Hematopoietic multipotent progenitor cell (in vitro differentiated cells): ENCODE measurements at places on chromosomes 7 and 10. TPM values are rescaled to one million over a fixed set of nuclear protein-coding genes. Genes with fewer than 3 reads are reported as not detected.

DNA sequence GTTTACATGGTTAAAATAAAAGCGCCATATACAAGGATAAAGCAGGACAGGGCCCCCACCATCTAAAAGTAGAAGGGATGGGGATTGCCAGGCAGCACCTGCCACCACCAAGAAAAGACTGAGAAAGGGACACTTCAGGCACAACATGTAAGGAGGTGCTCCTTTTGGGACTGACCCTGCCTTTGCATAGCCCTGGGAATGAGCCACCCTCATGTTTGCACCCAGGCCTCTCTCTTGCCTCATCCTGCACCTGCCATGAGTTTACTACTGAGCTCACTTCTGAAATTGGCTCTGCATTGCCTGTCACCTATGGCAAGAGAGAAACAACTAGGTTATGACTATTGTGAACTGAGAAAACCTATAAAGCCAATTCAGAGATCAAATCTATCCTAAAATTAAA is 489.7 kb downstream of the KCNMA1 start:
- no peak for DNase-seq

CUBN gene
- total RNA-seq = 3.2 TPM

GRCh38 chr10:13703997-13704536 is 117.3 kb downstream of the PRPF18 start:
- DNase-seq = no peak

IFIT1B gene
- total RNA-seq = under 0.01 TPM

DNA sequence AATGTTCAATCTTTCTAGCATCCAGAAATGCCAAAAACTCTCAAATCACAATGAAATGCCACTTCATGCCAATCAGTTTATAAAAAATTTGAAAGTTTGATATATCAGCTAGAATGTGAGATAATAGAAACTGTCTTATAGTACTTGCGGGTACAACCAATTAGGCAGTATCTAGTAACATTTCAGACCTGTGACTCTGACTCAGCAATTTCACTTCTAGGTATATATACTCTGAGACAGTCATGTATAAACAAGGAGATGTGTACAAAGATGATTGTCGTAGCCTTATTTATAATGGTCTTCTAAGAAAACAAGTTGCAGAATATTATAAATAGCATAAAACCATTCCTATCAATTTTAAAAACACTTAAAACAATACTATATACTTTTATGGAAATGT is 252.3 kb upstream of the PODXL start:
- DNase-seq = no peak

DNA sequence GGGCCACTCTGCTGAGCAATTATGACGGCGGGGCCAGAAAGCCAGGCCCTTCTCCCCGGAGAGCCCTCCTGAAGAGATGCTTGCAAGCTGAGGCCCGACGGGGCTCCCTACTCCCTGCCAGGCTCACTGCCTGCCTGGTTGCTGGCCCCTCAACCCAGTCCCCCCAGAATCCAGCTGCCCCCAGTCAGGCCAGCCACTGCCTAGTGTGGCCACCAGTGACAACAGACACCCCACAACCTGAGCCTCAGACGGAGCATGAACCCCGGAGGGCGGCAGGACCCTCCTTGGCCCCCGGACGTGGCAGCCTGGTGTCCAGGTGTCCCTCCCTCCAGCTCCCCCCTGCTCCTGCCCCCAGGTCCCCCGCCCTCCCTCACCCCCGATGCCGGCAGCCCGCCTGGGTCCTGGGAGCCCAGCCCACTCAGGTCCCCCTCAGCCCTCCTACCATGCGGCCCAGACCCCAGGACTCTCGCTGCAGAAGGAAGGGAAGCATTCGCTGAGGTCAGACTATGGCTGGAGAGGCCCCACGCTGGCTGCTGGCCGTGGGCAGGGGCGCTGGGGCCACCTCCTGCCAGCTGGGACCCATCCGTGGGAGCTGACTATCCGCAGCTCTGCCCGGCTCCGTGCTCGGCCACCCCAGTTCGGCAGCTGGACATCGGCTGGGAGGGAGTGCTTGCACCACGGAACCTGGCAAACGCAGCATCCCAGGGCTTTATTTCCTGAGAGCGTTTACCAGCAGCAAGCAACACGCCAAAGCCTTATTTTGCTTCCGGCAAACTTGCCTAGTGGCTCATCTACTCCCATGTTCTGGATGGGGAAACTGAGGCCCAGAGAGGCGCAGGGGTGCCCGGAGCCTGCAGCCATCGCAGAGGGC is 89.8 kb downstream of the UNCX start:
- DNase-seq = no peak

COL26A1 gene
- total RNA-seq = under 0.01 TPM

DNA sequence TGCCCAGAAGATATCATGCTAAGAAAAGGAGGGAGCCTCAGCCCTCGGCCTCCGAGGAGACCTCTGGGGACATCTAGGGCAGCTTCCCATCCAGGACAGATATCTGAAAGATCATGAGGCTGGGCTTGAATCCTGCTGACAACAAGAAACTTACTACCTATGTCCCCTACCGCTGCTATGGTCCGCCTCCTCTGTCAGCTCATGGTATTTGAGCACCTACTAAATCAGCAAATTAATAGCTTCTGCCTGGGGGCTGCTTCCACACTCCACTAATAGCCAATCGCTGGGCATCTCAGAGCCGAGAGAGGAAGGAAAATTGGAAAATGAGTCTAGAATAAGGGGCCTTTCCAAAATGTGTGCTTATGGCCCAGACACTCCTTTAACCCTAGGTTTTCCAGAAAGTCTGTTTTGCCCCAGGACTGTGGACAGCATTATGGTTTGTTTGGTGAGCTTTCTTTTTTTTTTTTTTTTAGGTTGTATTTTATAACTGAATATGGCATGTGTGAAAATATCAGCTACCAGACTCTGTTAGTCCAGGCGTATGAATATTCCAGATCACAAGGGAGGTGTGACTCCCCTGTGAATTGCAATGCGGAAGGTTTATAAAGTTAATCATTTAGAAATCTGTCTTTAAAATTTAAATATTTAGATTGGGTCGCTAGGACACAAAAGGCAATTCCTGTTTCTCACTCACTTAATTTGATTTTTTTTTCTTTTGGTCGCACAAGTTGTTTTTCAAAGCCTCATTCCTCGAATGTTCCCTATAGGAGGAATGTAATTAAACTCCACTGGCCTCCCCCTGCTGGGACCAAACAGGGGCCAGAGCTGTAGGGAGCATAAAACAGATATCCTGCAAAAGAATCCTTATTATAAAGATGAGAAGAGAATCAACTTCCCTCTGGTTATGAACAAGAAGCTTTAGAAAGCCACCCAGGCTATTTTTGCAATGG is 89.4 kb downstream of the PARP12 start:
- DNase-seq = no peak

INSYN2A gene
- under 0.01 TPM for total RNA-seq
